ENCODE measurements at places on chromosomes 11 and 22.
A peak's percentile ranks its signal among the peaks of the same experiment; 100 is the strongest.

- DNase-seq, result no peak
These were observed 71.2 kb downstream of the FLI1 start for GRCh38 chr11:128765104-128765503.

DNA sequence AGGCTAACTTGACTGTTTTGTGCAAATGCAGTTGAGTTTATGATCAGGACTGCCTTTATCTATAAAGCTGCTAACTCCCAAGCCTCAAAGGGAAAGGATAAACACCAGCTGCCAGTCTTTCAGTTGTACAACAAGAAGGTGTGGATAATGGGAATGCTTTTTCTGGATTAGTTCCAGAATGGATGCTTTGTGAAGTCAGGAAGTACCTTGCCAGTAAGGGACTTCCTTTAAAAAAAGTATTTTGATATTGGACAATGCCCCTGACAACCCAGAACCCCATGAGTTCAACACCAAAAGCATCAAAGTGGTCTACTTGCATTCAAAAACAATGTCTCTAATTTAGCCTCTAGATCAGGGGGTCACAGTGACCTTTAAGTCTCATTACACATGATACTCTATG, 32.0 kb downstream of the OR5A2 start:
- DNase-seq, result no peak

GRCh38 chr11:73271936-73272679, at the start of gene P2RY6:
Gene P2RY6, plus strand, starts transcription at chr11:73272338. Its CDS starts 24,181 bp downstream, at chr11:73296519.
- no peak for DNase-seq

- DNase-seq, result no peak
These were observed 823.6 kb downstream of the TBC1D22A start for GRCh38 chr22:47586038-47586437.

DNA sequence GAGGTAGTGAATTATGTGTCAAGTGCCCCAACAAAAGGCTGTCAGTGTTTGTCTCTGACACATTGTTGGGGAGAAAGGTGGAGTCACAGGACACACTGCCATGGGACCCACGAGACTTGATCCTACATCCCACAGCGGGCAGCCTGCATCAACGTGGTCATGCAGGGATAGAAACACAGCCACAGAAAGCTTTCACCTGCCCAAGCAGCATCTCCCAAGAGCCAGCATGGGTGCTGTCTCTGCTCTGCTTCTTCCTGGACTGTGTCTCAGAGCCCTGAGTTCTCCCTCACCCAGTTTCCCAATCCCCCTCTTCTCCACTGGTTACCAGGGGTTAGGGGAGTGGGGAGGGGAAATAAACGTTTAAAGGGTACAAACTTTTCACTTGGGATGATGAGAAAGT, 97.2 kb downstream of the VPREB1 start:
- DNase-seq, result no peak

DNA sequence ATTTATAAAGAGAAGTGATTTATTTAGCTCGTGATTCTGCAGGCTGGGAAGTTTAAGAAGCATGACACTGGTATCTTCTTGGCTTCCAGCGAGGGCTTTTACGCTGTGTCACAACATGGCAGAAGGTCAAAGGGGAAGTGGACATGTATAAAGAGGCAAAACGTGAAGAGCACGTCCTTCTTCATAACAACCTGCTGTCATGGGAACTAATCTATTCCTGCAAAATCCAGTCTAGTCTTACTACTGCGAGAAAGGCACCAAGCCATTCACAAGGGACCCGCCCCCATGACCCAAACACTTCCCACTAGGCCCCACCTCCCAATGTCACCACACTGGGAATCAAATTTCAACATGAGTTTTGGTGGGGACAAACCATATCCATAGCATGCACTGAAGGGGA, 58.3 kb downstream of the AMOTL1 start:
- DNase-seq, result no peak

GRCh38 chr11:2652333-2653197, 47.2 kb downstream of the KCNQ1OT1 start:
- no peak for DNase-seq

DNA sequence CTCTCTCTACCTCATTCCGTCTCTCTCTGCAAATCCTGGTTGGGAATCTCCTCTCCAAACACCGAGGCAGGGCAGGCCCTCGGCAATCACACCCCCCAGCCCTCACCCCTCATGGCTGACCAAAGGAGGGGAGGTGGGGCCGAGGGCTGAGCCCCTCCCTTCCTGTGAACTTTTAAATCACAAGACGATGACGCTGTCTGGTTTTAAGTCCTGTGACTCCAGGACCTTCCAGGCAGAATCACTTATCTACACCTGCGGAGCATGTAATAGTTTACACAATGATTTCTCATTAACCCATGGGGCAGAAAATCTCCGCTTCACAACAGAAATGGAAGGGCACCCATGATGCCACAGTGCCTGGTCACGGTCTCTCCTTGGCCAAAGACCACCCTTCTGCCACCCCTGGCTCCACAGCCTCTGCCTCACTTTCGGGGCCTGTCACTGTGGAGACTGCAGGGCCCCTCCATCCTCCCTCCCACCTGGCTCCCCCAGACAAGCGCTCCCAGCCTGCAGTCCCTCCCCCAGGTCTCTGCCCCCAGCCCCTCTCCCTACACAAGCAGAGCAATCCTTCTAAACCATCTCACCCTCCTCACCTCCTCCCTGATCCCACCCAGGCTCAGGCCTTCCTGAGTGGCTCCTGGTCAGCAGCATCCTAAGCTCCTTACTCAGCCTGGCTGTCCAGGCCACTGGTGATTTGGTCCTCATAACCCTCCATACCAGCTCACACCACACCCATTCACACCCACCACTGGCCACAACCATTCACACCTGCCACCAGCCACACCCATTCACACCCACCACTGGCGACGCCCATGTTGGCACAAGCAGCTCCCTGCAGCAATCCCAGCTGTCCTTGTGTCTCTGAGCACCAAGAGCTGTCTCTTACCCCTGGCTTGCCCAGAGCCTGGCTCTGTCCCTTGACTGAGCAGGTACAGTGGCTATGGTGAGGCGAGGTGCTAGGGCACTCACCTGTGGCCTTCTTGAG, 30.7 kb upstream of the ARFGAP3 start:
- DNase-seq, result no peak

GRCh38 chr11:34358728-34359547, 1.1 kb upstream of the ABTB2 start:
- DNase-seq, result peak; percentile 86

- DNase-seq, result no peak
These were observed 18.6 kb downstream of the GRAMD4 start for GRCh38 chr22:46638601-46639431.

DNA sequence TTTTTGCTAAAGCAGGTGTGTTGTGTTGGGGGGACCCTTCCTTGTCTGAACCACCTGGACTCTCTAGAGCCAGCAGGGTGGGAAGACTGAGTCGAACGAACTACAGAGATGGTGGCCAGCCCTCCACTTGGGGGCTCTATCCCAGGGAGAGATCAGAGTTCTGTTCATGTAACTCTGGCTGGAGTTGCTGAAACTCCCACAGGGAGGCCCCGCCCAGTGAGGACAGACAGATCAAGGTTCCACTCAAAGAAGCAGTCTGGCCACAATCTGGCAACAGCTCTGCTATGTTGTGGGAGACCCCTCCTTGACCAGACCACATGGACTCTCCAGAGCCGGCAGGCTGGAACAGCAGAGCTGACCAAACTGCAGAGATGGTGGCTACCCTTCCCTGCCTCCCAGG, 20.2 kb upstream of the OR5AK2 start:
- DNase-seq, result no peak

- DNase-seq, result peak; percentile 66
These were observed 2.0 kb downstream of the KCNJ11 start for GRCh38 chr11:17386331-17387084.

DNA sequence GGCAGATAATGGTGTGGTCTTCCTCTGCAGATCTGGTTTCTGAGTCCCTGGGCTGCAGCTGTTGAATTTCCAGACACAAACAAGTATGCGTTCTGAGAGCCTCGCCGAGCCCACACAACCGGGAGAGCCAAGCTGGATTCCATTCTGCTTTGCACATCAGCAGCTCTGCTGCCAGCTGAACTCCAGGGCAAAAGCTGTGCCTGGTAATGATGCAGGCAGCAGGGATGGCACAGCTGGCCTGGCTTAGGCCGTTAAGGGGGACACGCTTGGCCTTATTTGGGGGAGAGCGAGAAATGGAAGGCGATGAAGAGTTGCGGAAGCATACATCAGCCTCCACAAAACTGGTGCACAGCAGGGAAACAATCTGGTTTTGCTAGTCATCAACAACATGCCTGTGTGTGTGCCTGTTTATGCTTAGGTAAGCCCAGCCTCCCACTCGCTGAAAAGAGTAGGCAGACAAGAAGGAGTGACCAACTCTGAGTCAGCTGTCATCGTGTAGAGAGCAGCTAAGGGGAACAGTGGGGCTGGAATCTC, 25.1 kb downstream of the ADAMTS8 start:
- DNase-seq, result no peak

DNA sequence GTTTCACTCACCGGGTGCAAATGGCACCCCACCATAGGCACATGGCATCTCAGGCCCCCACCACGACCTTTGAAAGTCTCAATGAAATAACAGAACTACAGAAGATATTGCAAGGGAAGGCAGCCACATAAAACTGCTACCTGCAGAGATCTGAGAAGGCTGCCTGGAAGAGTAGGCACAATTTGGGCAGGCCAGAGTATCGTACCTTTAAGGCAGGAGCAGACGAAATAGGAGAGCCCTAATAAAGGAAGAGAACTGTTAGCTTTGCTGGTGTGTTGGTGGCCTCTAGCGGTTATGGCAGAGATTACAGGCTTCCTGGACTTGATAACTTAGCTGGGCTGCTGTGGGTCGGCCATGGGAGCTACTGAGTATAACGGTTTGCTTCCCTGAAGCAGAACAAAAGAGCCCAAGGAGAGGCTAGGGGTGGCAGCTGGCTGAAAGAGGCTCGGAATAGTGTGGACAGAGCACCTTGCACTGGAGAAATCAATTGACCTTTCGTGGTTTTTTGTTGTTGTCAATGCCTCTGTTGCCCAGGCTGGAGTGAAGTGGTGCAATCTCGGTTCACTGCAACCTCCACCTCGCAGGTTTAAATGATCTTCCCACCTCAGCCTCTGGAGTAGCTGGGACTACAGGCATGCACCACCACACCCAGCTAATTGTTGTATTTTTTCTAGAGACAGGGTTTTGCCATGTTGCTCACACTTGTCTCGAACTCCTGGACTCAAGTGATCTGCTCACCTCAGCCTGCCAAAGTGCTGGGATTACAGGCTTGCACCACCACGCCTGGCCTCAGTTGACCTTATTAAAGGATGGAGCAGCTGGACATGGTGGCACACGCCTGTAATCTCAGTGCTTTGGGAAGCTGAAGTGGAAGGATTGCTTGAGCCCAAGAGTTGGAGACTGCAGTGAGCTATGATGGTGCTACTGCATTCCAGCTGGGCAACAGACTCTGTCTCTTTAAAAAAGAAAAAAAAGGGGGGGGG, 4.8 kb downstream of the SDF2L1 start:
- peak; percentile 86 for DNase-seq

DNA sequence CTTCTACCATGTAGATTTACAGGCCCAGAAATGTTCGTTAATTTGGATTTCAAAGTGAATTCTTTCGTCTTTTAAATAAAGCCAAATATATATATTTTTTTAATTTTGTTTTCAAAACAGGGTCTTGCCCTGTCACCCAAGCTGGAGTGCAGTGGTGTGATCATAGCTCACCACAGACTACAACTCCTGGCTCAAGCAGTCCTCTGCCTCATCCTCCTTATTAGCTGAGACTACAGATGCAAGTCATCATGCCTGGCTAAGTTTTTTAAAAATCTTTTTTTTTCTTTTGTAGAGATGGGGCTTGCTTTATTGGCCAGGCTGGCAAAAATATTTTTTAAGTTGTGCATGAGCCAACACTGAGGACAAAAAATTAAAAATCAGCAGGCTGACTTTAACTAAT, 5.0 kb upstream of the LMO2 start:
- DNase-seq, result no peak

GRCh38 chr11:46006418-46007070, 84.1 kb downstream of the LARGE2 start:
- DNase-seq, result no peak

DNA sequence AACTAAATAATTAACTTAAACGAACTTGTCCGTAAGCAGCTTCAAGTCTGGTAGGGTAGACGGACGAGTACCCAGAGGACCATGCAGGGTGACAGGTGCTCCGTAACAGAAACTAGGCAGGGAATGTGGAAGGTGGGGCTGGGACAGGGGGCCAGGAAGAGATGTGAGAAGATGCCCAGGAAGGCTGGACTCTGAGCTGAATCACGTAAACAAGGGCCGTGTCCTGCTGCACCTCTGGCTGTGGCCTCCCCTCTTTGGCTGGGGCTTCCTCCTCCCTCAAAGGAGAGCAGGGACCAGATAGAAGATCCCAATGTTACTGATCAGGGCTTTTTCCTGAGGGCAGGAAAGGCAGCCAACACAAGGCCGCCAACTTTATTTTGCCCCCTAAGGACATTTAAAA, 47.9 kb downstream of the PACSIN2 start:
- DNase-seq, result no peak

DNA sequence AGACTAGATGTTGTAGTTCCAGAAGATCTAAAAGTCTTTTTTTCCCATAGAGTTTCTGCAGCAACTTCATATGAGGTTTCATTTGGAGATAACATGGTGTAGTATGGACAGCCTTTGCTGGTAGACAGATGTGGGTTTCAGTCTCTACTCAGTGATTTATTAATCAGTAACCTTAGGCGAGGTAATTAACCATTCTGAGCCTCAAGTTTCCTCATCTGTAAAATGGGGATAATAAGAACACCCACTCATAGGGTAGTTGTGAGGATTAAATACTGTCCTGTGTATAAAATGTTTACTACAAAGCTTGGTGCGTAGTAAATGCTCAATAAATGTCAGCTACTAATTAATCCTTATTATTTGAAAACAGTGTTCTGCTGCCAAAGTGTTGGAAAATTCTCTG, 16.8 kb downstream of the POU2F3 start:
- no peak for DNase-seq

GRCh38 chr22:43292630-43293018, 50.5 kb downstream of the SCUBE1 start:
- DNase-seq, result no peak

GRCh38 chr11:117610901-117611300, 186.1 kb downstream of the DSCAML1 start:
- no peak for DNase-seq

DNA sequence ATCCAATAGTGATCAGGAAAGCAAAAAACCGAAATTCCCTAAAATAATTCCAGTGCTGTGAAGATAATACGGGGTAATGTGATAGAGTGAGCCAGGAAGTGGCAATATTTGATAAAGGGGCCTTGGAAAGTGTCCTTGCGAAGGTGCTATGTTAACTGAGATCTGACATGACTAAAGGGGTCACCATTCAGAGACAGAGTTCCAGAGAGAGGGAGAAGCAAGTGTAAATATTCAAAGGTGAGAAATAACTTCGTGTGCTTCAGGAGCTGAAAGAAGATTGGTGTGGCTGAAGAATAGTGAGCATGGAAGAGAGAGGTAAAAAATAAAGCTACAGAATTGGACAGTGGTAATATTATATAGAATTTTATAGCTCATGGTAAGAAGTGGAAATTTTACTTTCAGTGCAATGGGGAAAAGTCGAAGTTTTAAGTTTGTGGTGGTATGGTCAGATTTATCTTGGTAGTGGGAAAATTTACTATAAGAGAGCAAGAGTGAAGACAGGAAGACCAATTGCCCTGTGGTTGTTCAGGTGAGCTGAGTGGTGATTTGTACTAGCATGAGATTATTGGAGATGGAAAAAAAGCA, 164.5 kb downstream of the JRKL start:
- no peak for DNase-seq
